Fibroblast of lung (primary cell): ENCODE measurements at places on chromosomes 3 and 15.

- no peak for DNase-seq
These were observed 93.8 kb downstream of the NSUN3 start for GRCh38 chr3:94156626-94157025.

DNA sequence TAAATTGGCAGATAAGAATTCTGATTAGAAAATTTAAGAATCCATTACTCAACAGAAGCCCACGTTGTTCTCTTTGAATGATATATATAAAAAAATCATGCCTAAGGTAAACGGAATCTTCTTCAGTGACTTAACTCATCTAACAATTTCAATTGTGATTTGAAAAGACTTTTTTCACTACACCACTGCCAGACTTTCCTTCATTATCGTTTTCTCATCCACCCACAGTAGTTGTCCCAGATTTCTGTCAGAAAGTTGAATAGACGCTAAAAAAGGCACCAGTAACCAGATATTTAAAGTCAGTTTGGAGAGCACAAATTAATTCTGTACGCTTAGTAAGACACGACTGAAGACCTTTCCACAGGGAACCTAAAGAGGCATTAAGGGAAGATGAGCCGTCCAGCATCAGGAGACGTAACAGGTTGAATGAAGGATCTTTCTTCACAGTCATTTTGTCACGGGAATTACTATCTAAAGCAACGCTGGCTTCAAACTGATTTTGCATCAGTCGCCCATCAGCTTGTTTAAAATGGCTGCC, 1.3 kb downstream of the HIGD1A start:
- DNase-seq = peak; percentile 22

GRCh38 chr3:188052169-188053035, 101.6 kb upstream of the LPP start:
- peak; percentile 86 for DNase-seq

GRCh38 chr15:65223996-65224395, 12.7 kb upstream of the CILP start:
- DNase-seq = no peak

DNA sequence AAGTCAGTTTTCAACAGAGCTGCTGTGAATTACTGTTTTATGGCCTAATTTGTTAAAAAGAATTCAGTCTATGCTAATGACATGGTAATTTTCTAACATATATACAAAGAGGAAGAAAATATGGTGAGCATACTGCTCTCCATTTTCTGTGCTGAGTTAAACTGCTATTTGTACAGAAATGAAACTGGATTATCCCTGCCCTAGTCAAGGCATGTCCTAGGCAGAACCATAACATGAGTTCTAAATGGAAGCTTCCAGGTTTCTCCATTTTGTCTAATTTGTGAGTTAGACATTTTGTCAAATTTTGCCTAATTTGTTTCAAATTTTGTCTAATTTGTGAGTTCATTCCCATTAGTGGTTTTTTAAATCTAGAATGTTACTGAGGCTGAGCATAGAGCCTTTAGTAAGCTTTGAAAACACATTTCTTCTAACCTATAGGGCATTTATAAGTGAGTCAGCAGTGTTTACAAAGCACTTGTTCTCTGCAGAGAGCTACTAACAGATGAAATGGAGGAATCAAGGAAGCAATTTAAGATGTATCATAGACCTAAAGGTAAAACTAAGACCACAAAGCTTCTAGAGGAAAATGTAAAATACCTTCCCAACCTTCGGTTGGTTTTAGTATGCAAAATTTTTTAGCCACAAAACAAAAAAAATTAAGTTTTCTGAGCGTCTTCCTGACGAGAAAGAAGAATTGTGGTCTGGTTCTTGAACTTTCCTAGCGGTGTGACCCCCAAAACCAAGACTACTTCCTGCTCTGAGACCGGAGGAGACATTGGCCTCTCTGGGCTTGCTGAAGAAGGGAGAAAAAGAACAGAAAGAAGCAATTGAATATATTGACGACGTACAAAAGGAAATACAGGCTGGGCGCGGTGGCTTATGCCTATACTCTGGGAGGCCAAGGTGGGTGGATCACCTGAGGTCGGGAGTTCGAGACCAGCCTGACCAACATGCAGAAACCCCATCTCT, 9.8 kb downstream of the P2RY14 start:
- DNase-seq = no peak

- DNase-seq = peak; percentile 9
These were observed 187.1 kb downstream of the PDE8A start for GRCh38 chr15:85168642-85169173.

DNA sequence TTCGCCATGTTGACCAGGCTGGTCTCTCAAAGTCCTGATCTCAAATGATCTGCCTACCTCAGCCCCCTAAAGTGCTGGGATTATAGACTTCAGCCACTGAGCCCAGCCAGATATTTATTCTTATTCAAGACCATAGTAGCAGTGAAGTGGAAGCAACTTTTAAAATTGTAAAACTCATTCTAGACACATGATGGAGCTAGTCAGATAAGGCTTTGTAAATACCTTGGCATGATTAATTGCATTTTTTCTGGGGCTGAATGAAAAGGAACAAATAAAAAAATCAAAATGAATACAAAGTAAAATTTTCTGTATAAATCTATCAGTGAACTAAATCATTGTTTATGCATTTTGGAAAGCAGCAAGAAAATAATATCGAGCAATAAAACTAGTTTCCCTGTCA, 4.1 kb upstream of the MYO1E start:
- peak; percentile 31 for DNase-seq

DNA sequence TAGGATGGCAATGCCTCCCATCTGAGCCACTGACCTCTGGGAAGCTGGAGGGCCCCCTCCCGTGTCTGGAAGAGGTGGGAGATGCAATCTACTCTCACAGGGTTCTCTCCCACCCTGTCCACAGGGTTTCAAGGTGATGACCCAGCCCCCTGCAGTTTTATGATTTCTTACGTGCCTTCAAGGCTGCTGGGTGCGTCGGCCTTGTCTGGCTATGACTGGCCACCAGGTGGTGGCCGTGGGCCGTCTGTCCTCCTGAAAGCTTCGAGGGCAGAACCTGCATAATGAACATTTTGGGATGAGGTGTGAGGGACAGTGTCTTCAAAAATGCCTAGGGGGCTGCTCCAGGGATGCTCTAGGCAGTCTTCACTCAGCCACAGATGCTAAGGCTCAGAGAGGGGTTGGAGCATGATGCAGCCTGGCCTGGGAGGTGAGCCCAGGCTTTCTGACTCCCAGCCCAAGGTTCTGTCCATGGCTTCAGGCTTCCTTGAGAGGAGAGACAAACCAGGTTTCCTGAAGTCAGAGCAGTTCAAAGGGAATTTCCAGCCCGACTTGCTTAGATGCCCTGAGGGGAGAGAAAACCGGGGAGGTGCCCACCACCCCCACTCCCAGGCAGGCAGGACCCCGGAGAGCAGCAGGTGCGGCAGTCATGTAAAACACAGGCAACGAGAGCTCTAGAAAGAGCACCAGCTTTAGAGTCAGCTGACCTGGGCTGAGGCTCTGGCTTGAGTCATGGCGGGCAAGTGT, 18.7 kb downstream of the ISG20 start:
- peak; percentile 57 for DNase-seq

DNA sequence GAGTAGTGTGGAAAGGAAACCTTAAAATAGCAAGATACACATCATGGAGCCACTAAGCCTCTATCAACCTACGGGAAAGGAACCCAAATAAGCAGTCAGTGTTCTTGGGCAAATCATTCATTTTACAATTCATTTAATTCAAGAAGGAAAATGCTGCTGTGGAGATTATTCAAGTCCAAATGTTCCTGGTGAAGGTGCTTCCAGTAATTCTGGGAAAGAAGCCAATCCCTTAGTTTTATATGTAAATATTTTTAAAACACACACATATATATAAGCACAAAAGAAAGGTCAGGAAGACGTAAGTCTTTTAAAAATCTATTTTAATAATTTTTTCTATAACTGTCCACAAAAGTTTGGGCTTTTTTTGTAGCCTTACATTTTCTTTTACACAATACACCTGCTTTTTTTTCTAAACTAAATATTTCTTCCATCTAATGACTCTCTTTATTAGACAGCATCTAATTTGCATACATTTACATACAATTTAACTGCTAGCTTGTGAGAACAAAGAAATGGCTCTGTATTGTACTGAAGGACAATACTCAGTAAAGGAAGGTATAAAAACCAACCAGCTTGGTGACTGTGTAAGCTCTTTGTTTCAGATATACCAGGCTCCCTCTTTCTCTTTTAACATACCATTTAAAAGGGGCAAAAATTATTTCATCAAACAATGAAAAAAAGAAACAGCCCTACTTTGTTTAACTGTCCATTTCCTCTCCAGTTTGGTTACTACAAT, 269.5 kb downstream of the ZBTB20 start:
- DNase-seq = peak; percentile 37

DNA sequence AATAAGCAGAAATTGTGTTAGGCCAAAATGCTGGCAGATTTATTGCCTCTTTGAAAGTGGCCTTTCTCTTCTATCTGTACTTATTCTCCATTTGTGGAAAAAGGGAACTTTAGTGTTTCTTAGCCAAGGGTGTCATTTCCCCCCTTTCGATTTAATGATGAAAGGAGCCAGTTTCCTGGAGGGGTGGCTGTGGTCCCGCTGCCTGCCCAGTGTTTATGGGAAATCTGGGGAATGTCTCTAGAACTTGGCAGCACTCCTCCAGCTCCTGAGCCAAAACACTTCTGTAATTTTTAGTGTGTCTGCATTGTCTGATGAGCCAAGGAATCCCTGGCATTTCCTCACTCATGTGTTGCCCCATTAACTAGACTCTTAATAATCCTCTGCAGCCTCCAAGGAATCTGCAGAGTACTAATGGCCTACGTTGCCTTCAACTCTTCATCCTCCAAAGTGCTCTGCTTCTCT, 448.8 kb downstream of the GRM7 start:
- peak; percentile 62 for DNase-seq

DNA sequence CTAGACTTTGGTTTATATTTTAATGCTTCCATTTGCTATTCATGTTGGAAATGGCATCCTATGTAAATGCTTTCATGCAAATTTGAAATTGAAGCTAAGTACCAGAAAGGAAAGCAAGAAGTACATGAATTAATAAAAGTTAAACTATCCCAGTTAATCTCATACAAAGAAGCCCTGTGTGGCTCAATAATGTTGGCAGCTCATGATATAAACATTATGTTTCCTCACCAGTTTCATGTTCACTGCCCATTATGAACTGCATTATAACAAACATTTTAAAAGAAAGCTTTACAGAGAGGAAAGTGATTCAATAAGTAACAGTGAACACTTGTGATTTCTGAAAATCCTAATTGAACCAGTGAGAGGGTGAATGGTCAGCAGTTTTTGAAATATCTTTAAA, 62.9 kb upstream of the ROBO2 start:
- DNase-seq = no peak

DNA sequence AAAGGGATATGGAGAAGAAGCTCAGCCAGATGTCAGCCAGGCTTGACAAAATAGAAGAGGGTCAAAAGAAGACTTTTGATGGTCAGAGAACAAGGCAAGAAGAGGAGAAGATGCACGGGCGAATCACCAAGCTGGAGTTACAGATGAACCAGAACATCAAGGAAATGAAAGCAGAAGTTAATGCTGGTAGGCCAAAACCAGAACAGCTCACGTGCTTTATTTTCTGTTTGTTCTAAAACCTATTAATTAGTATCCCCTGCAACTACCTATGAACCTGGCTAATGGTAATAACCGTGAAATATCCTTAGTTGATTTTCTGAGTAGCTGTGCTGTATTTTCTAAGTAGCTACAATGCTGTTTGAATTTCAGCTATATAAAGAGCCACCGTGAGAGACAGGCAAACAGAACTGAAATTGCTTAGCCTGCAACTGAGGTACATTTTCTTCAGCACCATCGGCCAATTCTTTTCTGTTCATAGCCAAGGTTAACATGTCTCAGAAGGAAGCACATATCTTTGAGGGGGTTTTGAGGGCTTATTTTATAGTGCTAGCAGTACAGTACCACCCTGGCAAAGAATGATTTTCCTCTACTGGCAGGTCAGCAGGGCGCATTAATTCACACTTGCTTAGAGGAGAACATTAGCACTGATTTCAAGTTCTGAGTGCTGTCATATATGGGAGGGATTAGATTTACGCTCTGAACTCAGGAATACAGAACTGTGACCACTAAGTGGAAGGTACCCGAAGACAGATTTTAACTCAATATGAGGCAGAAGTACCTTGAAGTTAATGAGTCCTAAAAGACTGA, 78.9 kb downstream of the FAM81A start:
- DNase-seq = no peak

GRCh38 chr3:73597476-73597875, 27.3 kb downstream of the PDZRN3 start:
- DNase-seq = no peak

- no peak for DNase-seq
These were observed 42.5 kb downstream of the CAPN3 start for GRCh38 chr15:42401544-42402454.

GRCh38 chr3:72067721-72068120, 282.8 kb upstream of the PROK2 start:
- DNase-seq = no peak

DNA sequence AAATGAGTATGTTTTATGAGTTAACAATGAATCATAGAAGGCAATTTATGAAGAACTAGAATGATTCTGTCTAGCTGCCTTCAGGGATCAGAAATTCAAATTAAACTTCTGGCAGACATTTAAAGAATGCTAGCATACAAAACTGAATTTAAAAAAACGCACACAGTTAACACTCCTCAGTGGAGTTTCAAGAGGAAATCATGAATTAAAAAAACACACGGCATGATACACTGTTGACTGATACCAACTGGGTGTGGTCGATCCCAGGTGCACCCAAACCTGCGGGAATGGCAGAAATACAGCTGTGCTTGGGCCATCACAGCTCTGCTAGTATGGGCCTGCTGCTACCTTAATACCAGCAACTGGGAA, 526.0 kb downstream of the FOXP1 start:
- no peak for DNase-seq

DNA sequence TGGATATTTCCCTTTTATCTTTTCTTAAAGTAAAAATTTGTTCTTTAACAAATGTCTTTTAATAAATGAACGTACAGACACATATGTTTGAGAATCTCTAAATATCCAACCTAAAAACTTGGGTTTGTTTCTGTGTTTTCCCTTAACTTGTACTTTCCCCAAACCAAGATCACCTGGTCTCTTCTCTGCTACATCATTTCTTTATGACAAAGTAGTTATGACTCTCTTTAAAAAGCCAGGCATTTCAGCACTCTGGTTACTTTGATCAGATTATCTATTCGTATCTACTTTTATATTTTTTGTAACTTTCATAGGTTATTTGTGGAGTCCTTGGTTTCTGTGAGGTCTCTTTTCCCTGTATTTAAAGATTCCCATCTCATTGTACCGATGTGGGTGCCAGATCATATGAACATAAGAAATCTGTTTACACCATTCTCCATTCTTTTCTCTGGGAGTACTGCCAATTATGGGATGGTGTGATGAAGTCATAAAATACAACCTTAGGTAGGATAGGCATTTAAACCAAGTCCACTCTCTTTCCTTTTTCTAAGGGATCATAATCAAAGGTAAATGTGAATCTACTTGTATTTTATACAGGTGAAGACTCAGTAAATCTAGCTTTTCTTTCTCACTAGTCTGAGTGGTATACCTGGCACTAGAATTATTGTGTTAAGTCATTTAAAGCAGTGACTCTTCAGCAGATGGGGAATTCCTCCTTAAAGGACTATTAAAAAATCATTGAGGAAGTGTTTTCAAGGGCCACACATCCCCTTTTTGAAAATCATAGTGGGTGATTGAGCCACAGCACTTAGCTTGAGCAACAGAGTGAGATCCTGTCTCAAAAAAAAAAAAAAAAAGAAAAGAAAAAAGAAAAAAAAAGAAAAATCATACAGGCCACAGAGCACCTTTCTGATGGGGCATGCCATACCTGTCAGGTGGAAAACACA, 12.4 kb upstream of the NFKBIZ start:
- peak; percentile 81 for DNase-seq
